ENCODE measurements at places on chromosomes 2 and 18. TPM values are rescaled to one million over a fixed set of nuclear protein-coding genes. Genes with fewer than 3 reads are reported as not detected.

- no peak for DNase-seq
Observed at GRCh38 chr2:42060028-42060427, 12.2 kb downstream of the PKDCC start.

- no peak for DNase-seq
Observed at GRCh38 chr2:177682836-177683660, 290.5 kb downstream of the AGPS start.

DNA sequence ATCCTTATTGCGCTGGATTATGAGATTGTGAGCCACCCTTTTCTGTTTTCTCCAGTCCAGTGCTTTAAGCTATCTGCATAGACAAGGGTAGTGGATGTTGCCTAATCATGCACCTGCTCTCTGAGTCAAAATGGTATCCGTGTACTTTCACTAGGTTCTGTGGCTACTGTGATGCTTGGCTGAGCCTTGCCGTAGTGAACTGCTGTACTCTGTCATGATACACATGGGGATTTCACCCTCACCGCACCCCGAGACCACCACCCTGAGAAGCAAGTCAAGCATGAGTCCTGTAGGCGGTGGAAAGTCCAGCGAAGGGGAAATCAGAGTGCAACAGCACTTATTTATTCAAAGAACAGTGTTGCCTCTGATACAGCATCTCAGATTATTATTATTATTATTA is 55.0 kb downstream of the ARHGAP25 start:
- DNase-seq: no peak

Gene EML4
- total RNA-seq: 348 TPM

GRCh38 chr2:237932731-237933131 is 34.1 kb upstream of the UBE2F start:
- DNase-seq: no peak

Gene MRO
- not detected for total RNA-seq

GRCh38 chr18:75923169-75923568 is 495.7 kb upstream of the SMIM21 start:
- DNase-seq: no peak

Gene IL1RL2
- total RNA-seq: not detected

Gene IL1F10
- not detected for total RNA-seq

Gene TSPYL6
- not detected for total RNA-seq

- DNase-seq: no peak
Observed at GRCh38 chr2:239763433-239764097, 261.6 kb downstream of the NDUFA10 start.

GRCh38 chr2:196431957-196432356 is 207.6 kb upstream of the CCDC150 start:
- DNase-seq: no peak

GRCh38 chr2:48190230-48190629 is 283.9 kb upstream of the FBXO11 start:
- DNase-seq: no peak

Gene CROCC2
- not detected for total RNA-seq

Gene SERPINB11
- not detected for total RNA-seq

DNA sequence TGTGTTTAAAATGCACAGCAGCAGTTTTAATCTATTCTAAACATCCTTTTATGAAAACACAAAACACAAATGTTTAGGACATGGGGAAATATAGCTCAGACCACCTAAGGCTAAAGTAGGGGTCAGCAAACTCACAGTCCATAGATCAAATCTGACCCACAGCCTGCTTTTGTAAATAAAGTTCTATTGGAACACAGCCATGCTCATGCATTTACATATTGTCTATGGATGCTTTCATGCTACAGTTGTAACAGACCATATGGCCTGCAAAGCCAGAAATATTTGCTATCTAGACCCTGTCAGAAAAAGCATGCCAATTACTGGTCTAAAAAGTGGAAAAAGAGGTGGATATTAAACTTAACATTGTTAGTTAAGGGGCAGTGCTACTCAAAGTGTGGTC is 1105.4 kb upstream of the KLHL29 start:
- DNase-seq: no peak

Gene ST8SIA5
- not detected for total RNA-seq

DNA sequence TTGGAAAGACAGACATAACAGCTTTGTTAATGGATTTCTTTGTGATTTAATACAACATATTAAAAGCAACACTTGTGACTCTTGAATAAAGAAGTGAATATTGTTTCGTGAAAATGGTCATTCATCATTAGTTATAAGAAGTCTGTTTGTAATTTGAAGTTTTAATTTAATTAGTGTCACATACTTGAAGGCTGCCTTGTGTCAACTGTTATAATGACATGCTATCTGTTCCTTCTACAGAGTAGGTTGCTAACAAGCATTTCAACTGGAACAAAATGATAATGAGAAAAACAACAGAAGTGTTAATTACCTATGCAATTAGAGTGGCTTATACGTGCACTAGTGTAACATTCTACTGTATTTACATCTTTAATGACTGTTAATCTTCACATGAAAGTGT is 624.7 kb downstream of the LRP1B start:
- DNase-seq: no peak

Gene NTSR2
- not detected for total RNA-seq

- DNase-seq: no peak
Observed at GRCh38 chr2:122734766-122735424, 979.4 kb downstream of the TSN start.

Gene CYP27A1
- 0.39 TPM for total RNA-seq

Gene IL1R1
- total RNA-seq: 14.3 TPM

GRCh38 chr2:128315829-128316776 is 2.6 kb downstream of the HS6ST1 start:
- DNase-seq: peak; percentile 3

Gene LGALSL
- total RNA-seq: 2.5 TPM

Gene VWA3B
- total RNA-seq: not detected

DNA sequence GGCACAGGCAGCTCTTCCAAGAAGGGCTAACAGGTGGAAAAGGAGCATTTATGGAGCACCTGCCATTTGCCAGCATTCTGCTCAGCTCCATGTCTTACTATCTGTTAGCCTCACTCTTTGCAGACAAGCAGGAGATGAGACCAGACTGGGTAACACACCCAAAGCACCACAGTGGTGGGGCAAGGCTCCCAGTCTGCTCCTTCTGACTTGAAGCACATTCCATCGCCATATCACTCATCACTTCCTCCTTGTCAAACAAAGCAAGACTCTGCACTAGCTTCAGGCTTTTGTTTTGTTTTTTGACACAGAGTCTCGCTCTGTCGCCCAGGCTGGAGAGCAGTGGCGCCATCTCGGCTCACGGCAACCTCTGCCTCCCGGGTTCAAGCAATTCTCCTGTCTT is 182.8 kb downstream of the MGAT5 start:
- DNase-seq: no peak

- DNase-seq: no peak
Observed at GRCh38 chr18:3689986-3690763, 240.2 kb downstream of the TGIF1 start.

GRCh38 chr2:99571954-99572353 is 82.1 kb upstream of the REV1 start:
- DNase-seq: no peak

- no peak for DNase-seq
Observed at GRCh38 chr18:59189746-59190145, 30.2 kb upstream of the GRP start.

DNA sequence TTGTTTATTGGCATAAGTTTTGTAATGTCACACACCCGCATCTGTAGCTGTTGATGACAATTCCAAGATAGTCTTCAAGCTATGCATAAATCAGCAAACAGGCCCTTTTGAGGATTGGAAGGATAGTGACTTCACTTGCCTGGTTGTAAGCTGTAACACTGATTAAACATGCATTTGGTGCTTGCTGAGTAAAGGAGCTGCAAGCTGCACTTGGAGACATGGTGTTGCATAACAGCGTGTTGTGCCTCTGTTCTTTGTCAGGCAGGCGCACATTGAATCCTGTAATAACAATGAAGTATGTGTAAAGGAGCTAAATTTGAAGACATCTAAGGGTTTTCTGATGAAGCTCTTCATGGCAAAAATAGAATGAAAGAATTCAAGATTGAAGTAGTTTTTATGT is 68.7 kb upstream of the TTC27 start:
- no peak for DNase-seq

- DNase-seq: no peak
Observed at GRCh38 chr2:207352978-207353671, 176.6 kb upstream of the CREB1 start.

Measured in T-helper 17 cell (primary cell).